ENCODE measurements at places on chromosomes 11 and 22.

GRCh38 chr11:15657264-15657663 lies 542.5 kb downstream of the INSC start:
- DNase-seq, result no peak

- no peak for DNase-seq
Observed at GRCh38 chr11:31813391-31814175, 2.5 kb upstream of the PAX6 start.

GRCh38 chr11:77548552-77549445 lies 41.0 kb upstream of the AQP11 start:
- DNase-seq, result no peak

DNA sequence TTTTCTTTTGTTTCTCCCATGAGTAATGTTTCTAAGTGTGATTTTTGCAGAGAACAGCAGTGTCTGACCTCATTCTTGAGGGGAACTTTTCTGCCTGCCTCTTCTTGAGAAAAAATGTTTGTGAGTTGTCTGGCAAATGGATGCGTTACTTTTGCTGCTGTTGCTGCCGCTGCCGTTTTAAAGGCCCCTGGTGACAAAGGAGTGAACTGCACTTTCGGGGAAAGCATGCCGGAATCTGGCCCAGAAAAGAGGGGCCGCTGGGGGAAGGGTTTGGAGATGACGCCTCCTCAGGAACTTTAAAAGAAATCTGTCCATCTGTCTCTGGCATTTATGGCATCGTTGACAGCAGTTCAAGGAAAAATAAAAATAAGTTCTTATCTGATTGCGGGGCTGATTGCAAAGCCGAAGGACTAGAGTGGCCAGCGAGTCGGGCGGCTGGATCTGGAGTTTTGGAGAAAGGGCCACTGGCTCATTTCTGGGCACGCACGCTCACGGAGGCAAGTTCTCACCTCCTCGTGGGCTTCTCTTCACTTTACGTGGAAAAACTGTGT lies 16.5 kb downstream of the ZBTB16 start:
- peak; percentile 63 for DNase-seq

DNA sequence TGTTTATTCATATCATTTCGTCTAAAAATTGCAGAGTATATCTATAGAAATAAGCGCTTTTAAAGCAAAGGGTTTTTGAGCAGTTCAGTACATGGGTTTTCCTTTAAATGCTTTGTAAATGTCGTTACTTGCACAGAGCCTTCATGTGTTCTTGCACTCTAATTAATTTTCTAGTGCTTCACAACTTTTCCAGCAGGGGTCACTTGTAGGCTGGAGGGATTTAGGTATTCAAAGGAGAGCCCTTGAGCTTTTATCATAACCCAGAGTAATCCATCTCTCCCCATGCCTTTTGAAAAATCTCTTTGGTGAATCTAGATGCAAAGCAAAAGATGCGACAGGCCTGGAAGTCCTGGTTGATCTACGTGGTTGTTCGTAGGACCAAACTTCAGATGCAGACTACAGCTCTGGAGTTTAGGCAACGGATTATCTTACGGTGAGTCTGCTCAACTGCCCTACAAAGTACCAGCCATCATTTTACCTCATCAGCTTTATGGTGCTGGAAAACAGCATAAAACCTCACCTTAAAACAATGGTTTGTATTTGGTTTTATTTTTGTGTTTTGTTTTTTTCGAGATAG lies 60.4 kb downstream of the SFI1 start:
- DNase-seq, result no peak

GRCh38 chr22:30871391-30872284 lies 96.9 kb downstream of the MORC2 start:
- no peak for DNase-seq

DNA sequence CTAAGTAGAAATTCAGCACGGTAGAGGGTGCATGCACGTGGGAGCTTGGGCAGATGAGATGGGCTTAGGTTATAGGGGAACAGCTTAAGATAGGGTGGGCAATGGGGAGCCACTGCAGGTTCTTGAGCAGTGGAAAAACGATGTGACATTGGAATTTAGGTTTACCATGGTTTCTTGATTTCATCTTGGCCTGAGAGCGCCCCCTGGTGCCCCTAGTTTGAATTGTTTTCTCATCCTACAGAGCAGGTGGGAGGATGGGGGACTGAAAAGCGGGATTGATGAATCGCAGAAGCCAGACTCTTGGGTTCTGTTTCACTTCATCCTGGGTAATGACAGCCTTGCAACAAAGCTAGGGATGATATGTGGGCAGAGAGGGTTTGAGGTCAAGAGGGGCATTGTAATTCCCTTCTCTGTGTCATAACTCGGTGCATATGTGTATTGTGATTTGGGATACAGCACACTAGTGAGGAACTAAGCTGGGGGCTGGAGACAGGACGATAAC lies 6.7 kb upstream of the MCAM start:
- no peak for DNase-seq

DNA sequence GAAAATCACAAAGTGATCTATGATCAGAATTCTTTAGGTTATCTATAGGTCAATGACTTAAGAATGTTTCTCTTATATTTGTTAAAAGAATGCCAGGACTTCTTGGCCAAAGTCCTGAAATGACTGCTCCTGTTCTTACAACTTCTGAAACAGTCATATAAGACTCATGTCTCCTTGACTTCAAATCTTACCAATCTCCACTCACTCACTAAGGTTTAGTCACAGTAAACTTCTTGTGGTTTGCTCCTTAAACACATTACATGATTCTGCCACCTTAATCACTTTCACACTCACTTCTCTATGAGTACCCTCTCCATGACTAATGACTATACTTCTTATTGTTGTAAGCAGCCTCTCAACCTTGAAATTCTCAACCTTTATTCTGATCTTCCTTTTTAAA lies 648.7 kb upstream of the CCDC179 start:
- DNase-seq, result no peak

GRCh38 chr11:63914896-63915691 lies 1.9 kb downstream of the RCOR2 start:
- no peak for DNase-seq

- DNase-seq, result no peak
Observed at GRCh38 chr11:85768473-85769146, 42.3 kb downstream of the SYTL2 start.

- DNase-seq, result no peak
Observed at GRCh38 chr22:41410311-41410751, 28.6 kb downstream of the TEF start.

GRCh38 chr11:105975128-105975527 lies 46.9 kb downstream of the MSANTD4 start:
- no peak for DNase-seq

DNA sequence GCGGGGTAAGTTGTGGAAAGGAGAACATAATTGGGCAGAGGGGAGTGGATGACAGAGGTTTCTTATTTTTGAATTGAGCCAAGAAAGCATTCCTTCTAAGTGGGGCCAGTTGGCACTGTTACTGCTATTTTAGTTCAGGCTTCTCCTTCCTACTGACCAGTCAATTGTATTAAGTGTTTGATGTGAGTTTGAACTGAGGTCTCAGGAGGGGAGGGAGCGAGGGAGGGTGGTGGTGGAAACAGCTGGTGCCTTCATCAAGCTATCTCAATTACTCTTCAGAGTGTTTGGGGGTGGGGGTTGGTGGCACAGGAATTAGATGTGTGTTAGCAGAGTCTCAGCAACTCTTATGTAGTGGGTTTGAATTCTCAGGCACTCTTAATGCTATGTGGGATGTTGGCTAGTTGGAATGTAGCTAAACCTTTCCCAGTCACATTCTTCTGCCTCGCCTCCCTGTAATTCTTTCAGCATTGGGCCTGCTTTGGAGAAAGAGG lies 14.5 kb downstream of the CTNND1 start:
- no peak for DNase-seq
